ENCODE measurements at places on chromosomes 3 and 15.
A peak's percentile ranks its signal among the peaks of the same experiment; 100 is the strongest.

DNA sequence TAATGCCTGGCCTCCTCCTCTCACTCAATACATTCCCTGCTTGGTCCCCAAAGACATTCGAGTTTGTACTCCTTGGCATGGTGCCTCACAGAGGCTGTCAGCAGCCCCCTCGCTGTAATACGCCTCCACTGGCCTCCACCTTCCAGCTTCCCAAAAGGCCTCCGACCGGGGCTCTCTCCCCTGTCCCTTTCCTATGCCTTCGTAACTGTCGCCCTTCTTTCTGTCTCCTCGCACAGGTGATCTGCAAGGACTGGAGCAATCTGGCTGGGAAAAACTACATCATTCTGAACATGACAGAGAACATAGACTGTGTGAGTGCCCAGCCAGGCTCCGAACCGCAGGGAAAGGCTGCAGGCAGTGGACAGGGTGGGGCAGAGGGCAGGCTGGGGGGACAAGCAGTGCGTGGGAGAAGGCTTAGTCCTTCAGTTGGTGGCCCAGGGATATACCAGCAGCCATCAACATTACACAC is 10.7 kb upstream of the ABTB1 start:
- peak; percentile 26 for DNase-seq

DNA sequence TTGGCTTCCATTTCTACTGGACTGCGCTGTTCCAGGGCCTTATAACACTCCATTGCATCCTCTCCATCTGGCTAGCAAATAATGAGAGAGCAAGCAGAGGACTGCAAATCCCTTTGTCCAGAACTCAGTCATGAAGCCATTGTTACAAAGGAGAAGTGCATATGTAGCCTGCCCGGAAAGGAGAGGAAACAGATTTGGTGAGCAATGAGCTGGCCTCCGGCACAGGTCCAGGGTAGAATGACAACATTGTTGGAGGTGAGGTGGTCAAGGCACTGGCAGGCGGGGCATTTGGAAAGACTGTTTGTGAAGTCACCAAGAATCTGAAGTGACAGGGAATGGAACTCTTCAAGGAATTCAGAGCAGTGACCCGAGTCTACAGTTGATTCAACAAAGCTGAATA is 25.0 kb upstream of the ATP1B3 start:
- no peak for DNase-seq

- DNase-seq: no peak
These were observed 77.5 kb upstream of the CADM2 start for GRCh38 chr3:84881288-84881687.

DNA sequence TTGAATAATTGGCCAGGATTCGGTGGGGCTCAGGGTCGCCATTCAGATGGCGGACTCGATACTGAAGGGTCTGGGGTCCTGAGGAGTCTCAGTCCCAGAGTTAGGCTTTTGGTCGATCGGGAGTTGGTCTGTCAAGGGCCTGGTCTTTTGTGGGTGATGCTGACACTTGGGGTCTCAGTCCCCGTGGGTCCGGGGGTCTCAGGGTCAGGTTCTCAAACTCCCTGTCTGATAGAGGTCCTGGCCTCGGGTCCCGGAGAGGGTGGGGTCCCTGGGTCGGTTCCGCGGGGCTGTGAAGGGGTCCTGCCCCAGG is 467 bp downstream of the NCKIPSD start:
- no peak for DNase-seq

GRCh38 chr3:159418571-159419526 is 569.8 kb upstream of the IL12A start:
- no peak for DNase-seq

DNA sequence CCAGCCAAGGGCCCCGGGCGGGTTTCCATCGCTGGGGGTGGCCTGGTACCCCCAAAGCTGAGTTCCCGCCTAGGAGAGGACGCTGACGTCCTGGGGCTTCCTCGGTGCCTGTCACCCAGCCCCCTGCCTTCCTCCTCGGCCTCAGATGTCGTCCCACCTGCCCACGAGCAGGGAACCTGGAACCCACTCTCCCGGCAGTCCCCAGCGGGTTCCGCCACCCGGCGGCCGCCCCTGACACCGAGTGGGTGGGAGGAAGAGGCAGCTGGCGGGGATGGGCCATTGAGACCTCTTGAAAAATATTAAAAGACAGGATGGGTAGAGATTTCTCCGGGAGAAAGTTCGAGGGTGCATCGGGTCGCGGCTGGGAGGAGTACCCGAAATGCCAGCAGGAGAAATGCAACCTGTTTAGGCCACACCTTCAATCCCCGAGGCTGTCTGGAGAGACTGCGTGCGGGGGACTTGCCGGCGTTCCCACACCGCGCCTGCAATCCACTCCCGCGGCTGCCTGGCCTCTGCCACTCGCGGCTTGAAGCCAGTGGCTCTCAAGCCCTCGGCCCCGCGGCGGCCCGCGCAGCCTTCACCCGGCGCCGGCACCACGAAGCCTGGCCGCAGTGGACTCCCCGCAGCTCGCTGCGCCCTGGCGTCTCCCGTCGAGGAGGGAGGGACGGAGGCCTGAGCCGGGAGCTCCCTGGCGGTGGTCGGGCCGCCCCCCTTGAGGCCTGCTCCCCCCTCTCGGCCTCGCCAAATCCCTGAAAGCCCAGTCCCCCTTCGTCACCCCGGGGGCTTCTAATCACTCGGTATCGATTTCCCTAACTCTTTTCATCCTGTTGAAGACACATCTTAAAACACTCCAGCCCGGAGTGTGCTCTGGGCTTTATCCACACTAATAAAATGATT is 8.6 kb upstream of the NR2F2 start:
- DNase-seq: peak; percentile 57

- DNase-seq: peak; percentile 63
These were observed 705 bp upstream of the TFRC start for GRCh38 chr3:196082619-196082971.

- DNase-seq: no peak
These were observed 107.5 kb downstream of the WNT7A start for GRCh38 chr3:13772321-13772745.

GRCh38 chr3:126360046-126360713 is 3.0 kb upstream of the KLF15 start:
- DNase-seq: peak; percentile 29

GRCh38 chr15:61034678-61035291 is 194.3 kb downstream of the RORA start:
- no peak for DNase-seq

GRCh38 chr3:45616158-45616557 is 21.6 kb downstream of the LIMD1 start:
- no peak for DNase-seq

- no peak for DNase-seq
These were observed 10.5 kb downstream of the IL17RD start for GRCh38 chr3:57154470-57155309.

DNA sequence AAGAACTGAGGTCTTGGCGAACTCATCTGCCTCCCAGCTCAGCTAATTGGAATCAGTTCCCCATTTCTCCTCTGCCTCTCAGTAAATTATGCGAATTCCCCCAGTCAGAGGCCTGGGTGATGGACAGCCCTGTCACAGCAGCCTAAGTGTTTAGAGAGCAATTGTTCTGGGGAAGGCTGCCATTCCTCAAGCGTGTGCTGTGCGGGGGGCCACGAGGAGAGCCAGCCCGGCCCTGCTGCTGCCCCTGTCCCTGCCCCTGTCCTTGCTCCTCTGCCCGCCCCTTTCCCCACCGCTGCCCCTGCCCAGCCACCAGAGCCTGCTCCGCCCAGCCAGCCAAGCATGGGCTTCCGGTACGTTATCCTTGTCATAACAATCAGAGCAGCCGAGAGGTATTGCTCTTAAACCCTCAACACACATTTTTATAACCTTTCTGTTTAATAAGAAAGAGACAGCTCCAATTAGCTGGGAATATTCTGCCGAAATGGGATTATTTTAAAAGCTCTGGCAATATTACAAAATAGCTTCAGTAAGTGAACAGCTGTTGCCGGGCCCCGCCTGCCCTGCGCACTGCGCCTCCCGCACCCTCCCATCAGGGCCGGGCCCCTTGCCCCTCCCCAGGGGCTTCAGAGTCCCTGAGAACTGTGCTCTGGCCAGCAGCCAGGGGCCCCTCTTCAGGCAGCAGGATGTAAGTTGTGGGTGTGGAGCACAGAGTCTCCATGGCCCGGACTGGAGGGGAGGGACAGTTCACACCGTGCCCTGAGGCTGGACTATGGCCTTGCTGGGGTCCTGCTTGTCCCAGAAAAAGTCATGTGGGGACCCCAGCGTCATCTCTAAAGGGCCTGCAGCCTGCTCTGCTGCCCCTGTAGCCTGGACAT is 12.4 kb upstream of the CACNA2D2 start:
- no peak for DNase-seq
